ENCODE measurements at places on chromosomes 11 and 22.

GRCh38 chr11:29957431-29957830 lies 59.4 kb downstream of the KCNA4 start:
- DNase-seq: no peak

- no peak for DNase-seq
Measured at GRCh38 chr11:27349919-27350318, 13.1 kb downstream of the CCDC34 start.

DNA sequence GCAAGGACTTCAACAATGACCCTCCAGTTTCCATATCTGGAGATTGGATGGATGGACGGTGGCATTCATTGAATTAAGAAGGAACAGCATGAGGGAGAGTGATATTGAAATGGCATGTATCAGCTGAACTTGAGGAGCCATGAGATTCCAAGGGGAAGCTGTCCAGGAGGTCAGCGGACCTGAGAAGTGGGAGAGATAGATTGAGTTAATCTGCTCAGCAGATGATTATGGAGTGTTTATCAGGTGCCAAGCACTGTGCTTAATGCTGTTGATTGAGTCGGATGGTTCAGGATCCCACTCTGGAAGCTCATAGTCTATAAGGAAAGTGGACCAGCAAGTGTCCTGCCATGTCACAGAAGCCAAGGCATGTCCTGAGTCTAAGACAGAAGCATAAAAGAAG lies 581.3 kb downstream of the INSC start:
- no peak for DNase-seq

GRCh38 chr11:14261066-14261465 lies 97.9 kb downstream of the RRAS2 start:
- DNase-seq: no peak

- DNase-seq: no peak
Measured at GRCh38 chr11:46445192-46445919, 53.8 kb upstream of the CHRM4 start.

GRCh38 chr11:120622189-120622875 lies 110.8 kb downstream of the GRIK4 start:
- no peak for DNase-seq

- DNase-seq: no peak
Measured at GRCh38 chr11:28632338-28632737, 524.1 kb downstream of the METTL15 start.

GRCh38 chr11:111531687-111532364 lies 8.7 kb upstream of the LAYN start:
- DNase-seq: peak; percentile 39

- DNase-seq: no peak
Measured at GRCh38 chr11:134535029-134536025, 123.3 kb upstream of the B3GAT1 start.

DNA sequence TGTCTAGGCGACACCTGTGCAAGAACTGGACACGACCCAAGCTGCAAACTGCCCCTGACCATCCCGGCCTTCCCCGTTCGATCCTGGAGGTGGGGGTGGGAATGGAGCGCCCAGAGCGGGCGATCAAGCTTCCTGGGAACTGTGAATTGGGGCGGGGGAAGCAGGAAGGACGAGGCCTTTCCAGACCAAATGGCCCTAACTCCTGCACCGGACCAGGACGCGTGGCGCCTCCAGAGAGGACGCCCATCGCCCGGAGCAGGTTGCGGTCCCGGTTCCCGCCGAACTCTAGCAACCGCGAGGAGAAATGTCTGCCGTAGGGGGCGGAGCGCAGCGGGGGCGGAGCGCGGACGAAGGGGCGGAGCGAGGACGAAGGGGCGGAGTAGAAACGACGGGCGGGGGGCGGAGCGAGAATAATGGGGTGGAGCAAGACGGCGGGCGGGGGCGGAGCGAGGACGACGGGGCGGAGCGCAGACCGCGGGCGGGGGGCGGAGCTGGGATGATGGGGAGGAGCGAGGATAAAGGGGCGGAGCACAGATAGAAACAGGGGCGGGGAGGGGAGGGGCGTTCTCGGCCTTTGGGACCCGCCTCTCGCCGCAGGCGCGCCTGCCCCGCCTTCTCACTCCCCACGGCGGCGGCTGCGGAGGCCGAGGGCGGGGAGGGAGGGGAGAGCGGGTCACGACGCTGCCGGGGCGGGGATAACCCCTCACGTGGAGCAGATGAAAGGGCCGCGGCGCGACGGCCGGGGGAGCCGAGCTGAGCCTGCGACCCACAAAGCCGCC lies at the start of gene ZNRF3:
ZNRF3 (plus strand) TSS at position 695 of the 779 bp plus-strand sequence. CDS start 195 bp downstream, outside the sequence.
- peak; percentile 88 for DNase-seq

- no peak for DNase-seq
Measured at GRCh38 chr11:31844351-31844750, 33.2 kb upstream of the PAX6 start.

DNA sequence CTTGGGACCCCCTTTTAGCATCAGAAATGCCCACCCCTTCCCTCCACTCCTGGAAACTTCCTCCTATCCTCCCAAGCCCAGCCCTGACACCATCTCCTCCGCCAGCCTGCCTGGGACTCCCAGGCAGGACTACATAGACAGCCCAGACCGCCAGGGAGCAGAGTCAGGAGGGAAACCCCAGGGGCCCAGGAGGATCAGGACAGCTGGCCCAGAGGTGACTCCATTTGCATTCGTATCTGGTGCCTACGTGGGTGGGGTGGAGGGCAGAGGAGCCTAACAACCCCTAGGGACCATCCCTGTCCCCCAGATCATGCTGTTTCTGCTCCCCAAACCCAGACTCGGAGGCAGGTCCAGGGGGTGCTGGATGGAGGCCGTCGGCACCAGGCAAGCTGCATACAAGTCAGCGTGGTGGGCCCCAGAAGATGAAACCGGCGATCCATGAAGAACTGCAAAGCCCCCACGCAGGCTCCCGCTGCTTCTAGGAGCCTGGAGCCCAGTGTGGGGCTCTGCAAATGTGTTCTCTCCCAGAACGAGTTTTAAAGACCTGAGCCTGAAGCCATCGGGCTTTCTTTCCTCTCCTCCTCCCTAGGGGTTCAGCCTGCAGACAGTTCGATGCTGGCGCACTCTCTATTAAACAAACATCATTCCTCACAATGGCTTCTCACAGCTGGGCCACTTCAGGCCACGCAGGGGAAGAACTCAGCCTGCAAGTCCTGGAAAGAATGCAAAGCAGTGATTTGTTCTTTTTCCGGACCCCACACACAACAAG lies 1506.8 kb downstream of the BRD1 start:
- no peak for DNase-seq

- DNase-seq: no peak
Measured at GRCh38 chr11:102205805-102206204, 95.6 kb downstream of the YAP1 start.

All from stimulated activated CD8-positive, alpha-beta memory T cell treated with anti-CD3 and anti-CD28 coated beads, Interleukin-2, amount 100 ng/mL, for 1 hour (primary cell).